ENCODE measurements at places on chromosomes 2 and 18.

DNA sequence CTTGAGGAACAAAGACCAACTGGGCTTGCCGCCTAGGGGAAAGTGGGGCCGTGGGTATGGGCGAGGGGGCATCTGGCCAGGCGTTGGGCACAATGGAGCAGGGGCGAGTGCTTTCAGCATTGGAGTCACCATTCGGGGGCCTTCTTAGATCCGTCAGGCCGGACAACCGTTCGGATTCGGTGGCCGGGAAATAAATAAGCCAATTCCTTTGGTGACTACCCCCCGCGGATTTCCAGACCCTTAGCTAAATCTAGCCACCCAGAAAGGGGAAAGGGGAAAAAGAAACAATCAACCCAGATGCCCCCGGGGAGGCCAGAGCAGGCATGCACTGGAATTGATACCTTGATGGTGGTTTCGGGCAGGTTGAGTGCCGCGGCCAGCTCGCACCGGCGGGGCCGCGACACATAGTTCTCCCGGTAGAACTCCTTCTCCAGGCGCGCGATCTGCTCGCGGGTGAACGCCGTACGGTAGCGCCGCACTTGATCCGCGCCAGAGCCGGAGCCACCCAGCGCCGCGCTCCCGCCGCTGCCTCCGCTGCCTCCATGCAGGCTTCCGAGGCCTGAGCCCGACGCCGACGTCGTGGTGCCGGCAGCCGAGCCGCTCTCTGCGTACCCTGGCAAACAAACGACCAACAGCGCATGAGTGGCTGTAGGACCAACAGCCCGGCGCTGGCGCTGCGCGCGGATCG is 1.8 kb downstream of the EVX2 start:
- no peak for DNase-seq

DNA sequence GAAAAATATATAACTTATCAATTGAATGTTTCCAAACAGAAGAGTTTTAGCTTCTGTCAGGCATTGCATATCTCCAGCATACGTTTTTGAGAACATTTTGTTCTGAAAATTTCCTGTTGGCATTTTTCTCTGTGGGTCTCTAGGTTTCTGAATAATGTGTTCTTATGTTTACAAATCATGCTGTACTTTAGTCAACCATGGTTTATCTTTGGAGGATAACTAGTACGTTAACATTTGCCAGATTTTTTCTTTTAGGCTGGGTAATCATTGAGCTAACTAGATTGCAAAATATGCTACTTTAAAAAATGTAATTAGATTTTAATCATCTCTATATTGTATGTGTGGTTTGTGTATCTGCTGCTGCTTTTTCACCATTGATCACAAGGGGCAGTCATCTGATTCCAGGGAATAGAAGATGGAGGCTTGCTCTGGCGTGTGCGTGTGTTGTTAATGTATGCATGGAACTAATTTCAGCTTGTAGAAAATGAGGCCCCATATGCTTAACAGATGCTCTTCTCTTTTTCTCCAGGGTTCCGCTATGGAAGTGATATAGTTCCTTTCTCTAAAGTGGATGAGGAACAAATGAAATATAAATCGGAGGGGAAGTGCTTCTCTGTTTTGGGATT is 21.3 kb downstream of the XRCC5 start:
- DNase-seq = no peak

DNA sequence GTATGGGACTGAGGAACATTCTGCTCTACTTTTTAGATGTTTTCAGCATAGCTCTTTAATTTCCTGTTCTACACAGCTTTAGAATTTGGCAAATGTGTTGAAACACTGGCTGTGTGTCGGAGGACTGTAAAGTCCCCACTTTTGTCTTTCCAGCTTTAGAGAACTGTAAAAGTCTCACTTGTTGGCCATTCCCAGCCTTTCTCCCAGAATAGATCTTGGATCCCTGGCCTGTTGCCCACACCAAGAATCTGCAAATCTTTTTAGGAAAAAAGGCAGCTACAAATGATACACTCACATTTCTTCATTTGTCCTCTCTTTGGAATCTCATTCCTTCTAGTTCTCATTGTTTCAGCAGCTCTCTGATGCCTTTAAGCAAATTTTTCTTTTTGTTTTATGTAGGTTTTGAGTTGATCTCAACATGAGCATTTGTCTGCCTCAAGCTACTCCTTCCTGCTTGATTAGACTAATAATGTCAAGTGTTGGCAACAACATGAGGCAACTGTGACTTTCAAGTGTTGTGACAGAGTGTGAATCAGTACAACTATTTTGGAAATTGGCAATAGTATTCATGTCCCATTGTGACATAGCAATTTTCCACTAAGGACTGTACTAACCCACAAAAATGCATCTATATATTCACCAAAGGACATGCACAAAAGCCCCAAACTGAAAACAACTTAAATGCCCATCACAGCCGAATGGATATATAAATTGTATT is 610.8 kb downstream of the EPHA4 start:
- no peak for DNase-seq

GRCh38 chr2:29749843-29750242 is 171.5 kb downstream of the ALK start:
- DNase-seq = no peak

GRCh38 chr18:66280470-66280869 is 323.4 kb downstream of the CDH19 start:
- no peak for DNase-seq

GRCh38 chr2:118498943-118499342 is 348.5 kb downstream of the EN1 start:
- DNase-seq = no peak

DNA sequence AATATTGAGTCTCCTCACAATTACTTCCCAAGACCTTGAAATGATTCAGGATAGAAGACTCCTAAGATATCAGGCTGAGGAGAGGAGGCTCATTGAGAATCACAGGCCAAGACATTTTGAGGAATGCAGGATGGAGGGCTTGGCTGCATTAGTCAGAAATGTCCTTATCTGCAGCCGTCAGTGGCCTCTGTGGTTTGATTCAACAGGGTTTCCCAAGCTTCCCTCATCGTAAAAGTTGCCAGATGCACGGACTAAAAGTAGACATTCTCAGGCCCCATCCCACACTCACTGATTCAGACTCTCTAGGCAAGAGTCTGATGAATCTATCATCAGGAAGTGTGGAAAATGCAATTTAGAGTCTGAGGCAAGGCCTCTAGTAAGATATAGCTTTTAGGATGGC is 34.0 kb upstream of the TMEM178A start:
- DNase-seq = peak; percentile 92

DNA sequence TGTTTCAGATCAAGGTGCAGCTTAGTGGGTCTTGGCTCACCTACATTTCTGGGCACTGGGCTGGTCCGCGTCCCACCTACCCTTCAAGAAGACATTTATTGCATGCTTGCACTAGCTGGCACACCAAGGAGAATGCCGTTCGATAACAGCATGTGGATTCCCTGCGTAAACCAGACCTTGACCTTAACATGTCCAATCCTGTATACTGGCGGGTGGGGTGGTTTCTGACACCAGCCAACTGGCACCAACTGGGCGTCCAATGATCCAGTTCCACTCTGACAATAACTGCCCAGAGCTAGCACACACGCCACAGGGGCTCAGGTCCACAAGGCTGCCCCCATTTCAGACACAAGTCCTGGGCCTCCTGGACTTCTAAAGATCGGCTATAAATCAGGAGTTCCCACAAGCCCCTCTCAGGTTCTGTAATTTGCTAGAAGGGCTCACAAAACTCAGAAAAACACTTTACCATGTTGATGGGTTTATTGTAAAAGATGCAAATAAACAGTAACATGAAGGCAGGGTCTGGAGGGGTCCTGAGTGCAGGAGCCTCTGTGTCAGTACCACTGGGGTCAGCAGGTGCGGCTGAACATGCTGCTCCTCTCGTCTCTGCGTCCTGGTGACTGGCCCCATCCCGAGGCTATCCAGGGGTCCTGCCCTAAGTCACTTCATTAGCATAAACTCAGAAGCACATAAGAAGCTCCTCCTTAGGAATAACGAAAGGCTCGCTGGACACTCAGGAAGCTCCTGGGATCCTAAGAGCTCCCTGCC is 161.8 kb downstream of the HDAC4 start:
- no peak for DNase-seq

DNA sequence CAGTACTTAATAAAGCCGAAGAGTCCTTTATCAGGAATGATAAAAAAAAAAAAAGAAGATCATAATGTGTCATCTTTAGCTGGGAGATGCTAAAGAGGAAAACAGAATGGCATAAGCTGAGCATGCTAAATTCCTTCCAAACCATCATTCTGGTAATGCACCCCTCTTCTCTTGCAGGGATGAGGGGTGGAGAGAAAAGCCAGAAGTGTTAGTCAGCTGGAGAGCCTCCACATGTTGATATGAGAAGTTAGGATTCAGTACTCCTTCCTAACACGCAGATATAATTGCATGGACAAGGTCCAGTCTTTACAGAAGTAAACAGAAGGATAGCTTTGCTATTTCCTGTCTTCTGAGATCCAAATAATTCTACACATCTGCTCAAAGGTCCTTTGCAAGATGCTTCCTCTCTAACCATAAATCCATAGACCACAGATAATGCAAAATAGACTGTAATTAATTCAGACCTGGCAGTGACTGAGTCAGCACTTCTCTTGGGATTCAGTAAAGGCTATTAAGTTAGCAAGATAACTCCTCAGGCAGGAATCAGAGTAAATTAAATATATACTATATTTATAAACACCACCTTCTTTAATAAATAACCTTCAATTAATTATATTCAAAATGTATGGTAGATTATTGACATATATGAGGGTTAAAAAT is 930.0 kb upstream of the KLHL29 start:
- no peak for DNase-seq

DNA sequence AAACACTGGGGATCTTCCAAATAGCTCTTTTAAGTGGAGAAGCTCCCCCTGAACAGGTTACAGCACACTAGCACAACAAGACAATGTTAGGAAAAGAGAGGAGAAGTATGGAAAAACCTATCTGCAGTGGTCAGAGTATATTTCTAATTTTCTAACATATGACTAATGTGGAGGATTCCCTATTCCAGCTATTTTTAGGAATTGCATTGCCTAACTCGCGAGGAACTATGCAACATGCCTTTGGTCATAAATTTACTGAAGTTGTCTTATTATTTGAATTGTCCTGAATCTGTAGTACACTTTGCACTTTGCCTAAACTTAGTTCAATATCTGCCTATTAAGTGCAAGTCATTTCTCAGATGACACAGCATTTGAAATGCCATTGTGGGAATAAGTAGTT is 381.4 kb downstream of the CCDC85A start:
- DNase-seq = peak; percentile 23

- DNase-seq = peak; percentile 83
Observed at GRCh38 chr18:12282442-12283039, 25.5 kb upstream of the TUBB6 start.

DNA sequence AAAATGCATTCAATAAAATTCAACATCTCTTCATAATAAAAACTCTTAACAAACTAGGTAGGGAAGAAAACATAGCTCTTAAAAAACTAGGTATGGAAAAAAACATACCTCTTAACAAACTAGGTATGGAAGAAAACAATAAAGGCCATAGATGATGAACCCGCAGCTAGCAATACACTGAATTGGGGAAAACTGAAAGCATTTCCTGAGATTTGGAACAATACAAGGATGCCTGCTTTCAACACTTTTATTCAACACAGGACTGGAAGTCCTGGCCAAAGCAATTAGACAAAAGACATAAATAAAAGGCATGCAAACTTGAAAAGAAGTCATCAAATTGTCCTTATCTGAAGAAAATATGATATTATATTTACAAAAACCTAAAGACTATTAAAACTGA is 67.8 kb downstream of the NCKAP1 start:
- DNase-seq = no peak

DNA sequence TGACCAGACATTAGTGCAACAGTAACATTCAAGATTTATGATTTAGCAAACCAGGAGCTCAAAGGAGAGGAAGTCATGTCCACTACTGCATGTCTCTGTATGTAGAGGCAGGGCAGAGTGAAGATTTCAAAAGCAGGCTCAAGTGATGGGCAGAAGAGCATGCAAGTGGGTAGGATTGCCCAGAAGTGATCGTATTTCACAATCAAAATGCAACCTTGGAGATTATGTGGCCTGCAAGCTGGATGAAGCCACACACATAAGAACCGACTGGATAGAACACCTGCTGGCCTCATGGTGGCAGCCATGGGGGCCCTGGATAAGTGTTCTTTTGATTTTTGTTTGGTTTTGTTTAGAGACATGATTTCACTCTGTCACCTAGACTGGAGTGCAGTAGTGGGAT is 286.8 kb upstream of the RAB12 start:
- no peak for DNase-seq

- no peak for DNase-seq
Observed at GRCh38 chr2:186181625-186182024, 304.4 kb upstream of the ZC3H15 start.

DNA sequence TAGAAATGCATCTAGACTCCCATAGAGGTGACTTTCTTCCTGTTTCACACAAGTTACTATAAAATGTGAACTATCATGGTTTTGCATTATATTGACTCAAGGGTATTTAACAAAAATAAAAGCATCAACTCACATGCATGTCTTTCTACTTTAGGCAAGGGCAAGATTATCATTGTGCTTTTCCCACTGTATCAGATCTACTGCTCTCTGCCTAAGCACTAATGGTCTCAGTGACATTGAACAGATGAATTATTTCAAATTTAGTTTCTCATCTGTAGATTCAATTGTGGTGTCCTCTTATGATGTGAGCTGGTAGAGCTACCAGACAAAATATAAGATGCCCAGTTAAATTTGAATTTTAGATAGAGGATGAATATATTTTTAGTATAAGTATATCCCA is 113.9 kb downstream of the MTX2 start:
- DNase-seq = no peak

- DNase-seq = no peak
Observed at GRCh38 chr2:164053021-164053420, 317.2 kb upstream of the FIGN start.

DNA sequence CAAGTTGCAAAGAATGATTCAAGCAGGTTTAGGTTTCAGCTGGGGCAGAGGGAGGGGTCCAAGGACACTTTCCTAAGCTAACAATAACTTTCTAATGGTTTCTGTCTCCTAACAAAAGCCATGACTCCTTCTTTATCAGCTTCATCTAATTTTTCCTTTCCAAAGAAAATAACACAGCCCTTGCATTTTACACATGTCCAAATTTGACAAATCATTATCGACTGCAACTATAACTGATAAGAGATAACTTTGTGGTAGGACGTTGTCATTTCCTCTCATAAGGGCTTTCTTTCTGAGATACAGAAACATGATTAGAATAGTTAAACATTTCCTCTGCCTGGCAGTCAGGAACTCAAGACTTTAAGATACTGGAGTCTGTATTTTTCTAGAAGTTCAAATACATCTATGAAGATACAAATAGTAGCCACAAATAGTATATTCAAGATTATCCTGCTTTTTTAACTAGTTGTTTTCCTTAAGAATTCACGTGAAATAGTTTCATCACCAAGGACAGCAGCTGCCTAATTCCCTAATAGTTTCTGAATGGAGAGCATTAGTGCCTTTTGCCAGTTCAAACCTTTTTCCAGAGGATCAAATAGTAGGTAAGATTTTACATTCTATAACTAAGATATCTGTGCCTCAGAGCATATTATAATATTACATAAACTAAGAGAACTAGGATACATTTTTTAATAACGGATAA is 263.2 kb downstream of the EXOC6B start:
- no peak for DNase-seq

- DNase-seq = peak; percentile 48
Observed at GRCh38 chr2:177334940-177335543, 57.5 kb upstream of the AGPS start.

GRCh38 chr18:53946594-53946993 is 277.9 kb downstream of the MBD2 start:
- DNase-seq = no peak

- DNase-seq = peak; percentile 19
Observed at GRCh38 chr18:5073026-5073944, 123.8 kb downstream of the AKAIN1 start.

GRCh38 chr2:7043690-7044089 is 126.5 kb downstream of the RNF144A start:
- no peak for DNase-seq

GRCh38 chr2:16141641-16141921 is 201.2 kb downstream of the MYCN start:
- no peak for DNase-seq

Data from AG08395 (cell line).